ENCODE measurements at places on chromosomes 1 and 21.

- DNase-seq = no peak
Measured at GRCh38 chr21:15895142-15896106, 165.6 kb downstream of the USP25 start.

- DNase-seq = no peak
Measured at GRCh38 chr1:199020904-199021303, 382.1 kb downstream of the PTPRC start.

DNA sequence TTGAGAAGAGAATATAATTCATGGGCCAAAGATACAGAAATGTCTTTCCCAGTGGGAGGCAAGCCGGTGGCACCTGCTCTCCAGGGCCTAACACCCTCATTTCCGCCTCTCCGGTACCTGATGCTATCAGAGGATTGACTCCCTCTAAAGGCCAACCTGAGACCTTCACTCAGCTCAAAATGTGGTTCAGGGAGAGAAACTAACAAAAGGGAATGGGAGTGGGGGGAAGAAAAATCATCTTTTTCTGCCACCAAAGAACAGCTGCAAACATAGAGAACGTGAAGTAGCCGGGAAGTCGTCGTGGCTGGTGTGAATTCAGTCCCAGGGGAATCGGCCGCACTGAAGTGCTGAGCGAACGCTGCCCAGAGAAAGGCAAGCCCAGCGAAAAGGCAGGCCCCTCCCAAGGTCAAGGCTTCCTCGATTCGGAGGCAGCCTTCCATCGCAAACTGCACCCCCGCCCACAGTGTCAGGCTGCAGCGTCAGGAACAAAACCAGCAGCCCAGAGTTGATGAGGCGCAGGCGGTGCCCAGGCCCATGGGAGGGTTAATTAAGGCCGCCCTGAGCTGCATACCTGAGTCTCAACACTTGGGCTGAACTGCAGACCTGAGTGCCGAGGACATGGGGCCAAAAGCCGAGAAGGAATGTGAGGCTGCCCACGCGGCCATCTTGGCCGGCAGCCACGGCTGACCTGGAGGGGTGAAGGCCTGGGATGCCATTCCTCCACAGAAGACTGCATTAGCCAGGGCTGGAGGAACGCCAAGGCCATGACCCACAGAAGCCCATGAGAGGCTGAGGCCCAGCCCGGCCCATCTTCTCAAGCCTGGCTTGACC is 160.2 kb downstream of the PSMG1 start:
- no peak for DNase-seq

DNA sequence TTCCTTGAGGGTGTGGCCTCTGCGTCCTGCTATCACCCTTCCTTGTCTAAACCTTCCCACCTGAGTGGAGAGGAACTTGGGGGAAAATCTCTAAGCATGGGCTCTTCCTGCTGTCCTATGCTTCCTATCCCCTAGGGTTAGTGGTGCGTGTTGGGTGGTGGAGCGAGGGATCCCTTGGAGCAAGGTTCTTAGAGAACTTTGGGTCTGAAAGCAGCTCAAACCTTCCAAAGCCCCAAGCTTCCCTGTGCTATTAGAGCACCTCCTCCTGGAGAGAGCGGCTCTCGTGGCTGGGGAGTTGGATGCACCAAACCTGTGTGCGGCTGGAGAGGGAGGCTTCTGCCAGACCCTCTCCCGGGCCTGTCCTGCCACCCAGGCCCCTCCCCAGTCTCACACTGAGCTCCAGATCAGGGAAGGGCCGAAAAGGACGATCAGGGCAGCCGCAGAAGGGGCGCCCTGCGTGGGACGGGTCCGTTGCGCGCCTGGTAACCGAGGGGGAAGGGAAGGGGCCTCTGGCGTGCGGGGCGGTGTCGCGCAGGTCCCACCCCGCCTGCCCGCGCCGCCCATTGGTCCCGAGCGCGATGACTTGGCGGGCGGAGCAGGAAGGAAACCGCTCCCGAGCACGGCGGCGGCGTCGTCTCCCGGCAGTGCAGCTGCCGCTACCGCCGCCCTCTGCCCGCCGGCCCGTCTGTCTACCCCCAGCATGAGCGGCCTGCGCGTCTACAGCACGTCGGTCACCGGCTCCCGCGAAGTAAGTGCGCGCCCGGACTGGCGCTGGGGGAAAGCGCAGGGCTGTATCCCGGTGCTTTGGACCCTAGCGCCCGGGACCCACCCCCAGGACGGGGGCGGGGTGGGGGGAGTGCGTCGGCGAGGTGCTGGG is at the start of gene SH3BGRL3:
TSS of gene SH3BGRL3 (plus strand) at position 631 of the 877 bp plus-strand sequence. CDS start at position 701, 70 bp downstream.
- peak; percentile 55 for DNase-seq

DNA sequence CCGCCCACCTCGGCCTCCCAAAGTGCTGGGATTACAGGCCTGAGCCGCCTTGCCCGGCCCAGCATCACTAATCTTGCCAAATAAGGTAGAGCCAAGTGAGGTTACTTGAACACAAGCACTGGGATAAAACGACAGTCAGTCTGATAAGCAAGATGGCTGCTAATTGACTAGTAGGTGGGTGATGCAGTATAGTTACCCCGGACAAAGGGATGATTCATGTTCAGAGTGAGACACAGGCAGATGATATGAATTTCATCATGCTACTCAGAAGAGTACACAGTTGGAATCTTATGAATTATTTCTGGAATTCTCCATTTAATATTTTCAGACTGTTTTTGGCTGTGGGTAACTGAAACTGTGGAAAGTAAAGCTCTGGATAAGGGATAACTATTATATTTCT is 178.4 kb downstream of the USP25 start:
- DNase-seq = no peak

DNA sequence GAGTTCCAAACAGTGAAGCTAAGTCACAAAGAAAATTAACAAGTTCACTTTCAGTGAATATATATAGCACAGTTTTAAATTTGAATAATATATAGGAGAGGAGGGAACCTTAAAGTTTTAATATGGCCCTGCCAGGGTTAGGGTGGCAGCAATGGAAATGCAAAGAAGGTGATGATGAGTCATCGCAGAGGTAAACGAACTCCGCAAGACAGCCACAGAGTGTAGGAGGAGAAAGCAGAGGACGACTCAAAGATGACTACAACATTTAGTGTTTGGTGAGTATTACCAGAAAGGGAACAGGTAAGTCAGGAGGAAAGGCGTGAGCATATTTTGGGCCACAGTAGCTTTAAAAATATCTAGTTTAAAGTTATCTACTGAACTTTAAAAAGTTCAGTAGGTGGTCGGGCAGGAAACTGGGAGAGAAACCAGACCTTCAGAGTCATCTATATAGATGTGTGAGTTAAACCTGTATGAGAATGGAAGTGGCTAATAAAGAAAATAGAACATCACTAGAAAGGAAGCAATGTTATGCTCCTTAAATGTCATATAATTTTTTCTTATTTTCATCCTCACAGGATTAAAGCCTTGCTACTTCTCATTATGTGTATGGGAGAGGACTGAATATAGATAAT is 75.7 kb downstream of the UCHL5 start:
- no peak for DNase-seq

- no peak for DNase-seq
Measured at GRCh38 chr1:15212216-15212953, 34.6 kb upstream of the FHAD1 start.

DNA sequence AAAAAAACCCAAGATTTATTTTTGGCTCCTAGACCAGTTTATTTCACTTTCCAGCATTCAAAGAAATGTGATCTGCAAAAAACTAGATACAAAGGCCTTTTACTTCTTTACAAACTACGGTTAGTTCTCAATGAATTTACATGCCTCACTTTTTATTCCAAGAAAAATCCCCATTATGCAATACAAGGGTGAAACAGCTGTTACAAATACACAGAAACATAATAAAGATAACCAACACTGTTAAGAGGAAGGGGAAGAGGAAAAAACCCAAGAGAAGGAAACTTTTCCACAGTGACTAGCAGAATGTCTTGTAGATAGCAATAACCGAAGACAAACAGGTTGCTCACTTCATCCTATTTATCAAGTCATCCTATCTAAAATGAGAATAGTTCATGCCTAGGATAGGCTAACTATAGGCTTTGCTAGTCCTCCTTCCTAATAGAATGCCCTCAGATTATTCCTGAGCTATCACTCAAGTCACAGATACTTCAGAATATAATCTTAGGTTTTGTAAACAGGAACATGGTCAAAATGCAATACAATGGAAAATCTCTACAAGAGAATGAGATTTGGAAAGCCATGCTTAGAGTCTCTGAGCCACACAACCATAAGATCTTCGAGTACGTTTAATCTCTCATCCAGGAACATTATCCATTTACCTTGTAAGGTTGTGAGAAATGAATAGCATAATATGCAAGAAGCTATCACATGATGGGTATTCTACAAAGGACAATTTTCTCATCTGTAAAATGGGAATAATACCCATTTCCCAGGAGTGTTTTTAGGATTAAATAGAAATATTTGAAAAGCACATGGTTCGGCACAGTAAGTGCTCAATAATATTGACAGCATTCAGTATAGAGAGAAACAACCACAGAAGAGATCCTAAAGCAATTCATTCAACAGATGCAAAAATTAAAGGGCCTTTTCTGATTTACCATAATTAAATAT is 5.4 kb downstream of the PNRC2 start:
- DNase-seq = no peak

DNA sequence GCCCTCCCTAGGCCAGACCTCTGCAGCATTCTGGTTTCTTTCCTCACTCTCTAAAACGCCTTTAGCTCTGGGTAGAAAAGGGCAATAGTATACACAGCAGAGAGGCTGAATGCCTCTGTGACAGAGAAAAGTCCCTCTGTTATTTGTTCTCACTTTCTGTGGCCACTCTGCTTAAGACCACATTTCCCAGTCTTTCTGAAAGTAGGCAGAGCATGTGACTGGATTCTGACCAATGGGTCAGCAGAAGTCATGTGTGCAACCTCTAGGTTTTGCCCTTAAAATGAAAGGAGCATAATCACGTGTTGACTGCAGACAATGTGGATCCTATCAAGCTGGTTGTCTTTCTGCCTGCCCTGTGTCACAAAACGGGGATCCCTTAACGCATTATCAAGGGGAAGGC is 79.7 kb upstream of the MARK1 start:
- DNase-seq = no peak

DNA sequence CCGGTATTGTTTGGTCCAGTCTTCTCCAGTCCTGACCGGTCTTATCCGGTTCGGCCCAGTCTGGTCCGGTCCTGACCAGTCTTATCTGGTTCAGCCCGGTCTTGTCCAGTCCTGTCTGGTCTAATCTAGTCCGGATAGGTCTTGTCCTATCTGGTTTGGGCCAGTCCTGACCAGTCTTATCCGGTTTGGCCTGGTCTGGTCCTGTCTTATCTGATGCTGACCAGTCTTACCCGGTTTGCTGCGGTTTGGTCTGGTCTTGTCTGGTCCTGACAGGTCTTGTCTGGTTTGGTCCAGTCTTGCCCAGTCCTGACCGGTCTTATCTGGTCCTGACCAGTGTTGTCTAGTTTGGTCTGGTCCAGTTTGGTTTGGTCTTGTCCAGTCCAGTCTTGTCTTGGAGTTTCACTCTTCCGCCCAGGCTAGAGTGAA is 30.1 kb downstream of the DHX9 start:
- no peak for DNase-seq

- no peak for DNase-seq
Measured at GRCh38 chr1:150753416-150753815, 12.2 kb downstream of the CTSS start.

DNA sequence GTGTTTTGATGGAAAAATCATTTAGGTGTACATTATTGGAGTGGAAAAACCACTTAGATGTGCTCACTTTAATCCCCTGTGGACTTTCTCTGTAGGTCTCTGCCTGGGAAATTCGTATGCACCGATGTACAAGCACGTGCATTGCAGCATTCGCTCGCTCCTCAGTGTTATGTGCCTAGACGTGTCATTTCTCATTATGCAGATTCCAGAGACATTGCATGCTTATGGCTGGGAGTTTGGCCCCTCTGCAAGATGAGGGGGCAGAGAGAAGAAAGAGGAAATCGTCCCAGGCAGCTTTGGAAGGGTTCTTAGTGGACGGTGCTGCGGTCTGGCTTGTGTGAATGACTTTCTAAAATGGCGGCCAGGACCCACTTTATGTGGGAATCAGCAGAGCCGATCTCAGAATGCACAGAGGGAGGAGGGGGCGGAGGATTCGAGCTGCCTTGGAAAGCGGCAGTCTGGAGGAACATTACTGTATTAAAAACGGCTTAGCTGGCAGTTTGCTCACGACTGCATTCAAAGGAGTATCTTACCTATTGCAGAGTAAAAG is 2.3 kb downstream of the SPEN start:
- DNase-seq = no peak

GRCh38 chr1:212528501-212528900 is 80.1 kb upstream of the ATF3 start:
- DNase-seq = no peak

- no peak for DNase-seq
Measured at GRCh38 chr1:154716011-154716410, 108.0 kb upstream of the ADAR start.

- no peak for DNase-seq
Measured at GRCh38 chr1:19169642-19170041, 40.4 kb downstream of the UBR4 start.

- DNase-seq = no peak
Measured at GRCh38 chr1:59672851-59673572, 141.7 kb upstream of the HOOK1 start.

- no peak for DNase-seq
Measured at GRCh38 chr1:45617618-45618017, 6.2 kb downstream of the CCDC17 start.

DNA sequence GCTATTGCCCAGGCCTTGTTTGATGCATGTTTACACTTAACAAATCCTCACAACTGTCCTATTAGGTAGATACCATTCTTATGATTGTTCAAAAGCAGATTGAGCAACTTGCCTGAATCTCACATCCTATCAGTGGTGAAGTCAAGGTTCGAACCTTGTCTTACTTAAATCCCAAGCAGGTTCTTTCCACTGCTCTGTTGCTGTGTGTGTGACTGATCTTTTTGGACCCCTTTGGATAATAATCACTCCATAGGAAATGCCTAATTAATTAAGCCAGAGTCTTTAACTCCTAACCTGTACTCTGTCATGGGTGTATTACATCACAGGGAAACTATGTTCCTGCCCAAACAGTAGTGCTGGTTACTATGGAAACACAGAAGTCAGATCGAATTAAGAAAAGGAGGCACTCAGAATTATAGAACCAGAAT is 84.2 kb downstream of the SPATA46 start:
- DNase-seq = no peak

DNA sequence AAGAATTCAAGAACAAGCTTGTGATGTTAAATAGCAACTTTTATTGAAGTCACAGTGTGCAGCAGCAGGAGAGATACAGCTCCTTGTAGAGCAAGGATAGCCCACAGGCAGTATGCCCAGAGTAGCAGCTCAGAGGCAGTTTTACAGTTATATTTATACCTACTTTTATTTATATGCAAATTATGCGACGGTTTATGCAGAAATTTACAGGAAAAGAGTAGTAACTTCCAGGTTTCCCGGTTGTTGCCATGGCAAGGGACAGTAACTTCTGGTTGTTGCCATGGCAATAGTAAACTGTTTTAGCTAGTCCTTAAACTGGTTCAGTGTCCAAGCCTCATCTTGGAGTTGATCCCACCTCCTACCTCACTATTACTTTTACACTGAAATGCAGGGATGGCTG is 344.6 kb upstream of the LYPLAL1 start:
- no peak for DNase-seq

- DNase-seq = no peak
Measured at GRCh38 chr1:68959461-68960030, 462.7 kb upstream of the DEPDC1 start.

GRCh38 chr1:199218533-199218932 is 579.7 kb downstream of the PTPRC start:
- DNase-seq = no peak

GRCh38 chr1:172252958-172253357 is 167.5 kb upstream of the C1orf105 start:
- DNase-seq = no peak

GRCh38 chr1:42070996-42071395 is 82.2 kb upstream of the GUCA2B start:
- DNase-seq = no peak
